Activated CD4-positive, alpha-beta T cell treated with anti-CD3 and anti-CD28 coated beads for 4 hours (primary cell): ENCODE measurements at places on chromosomes 11 and 22.

DNA sequence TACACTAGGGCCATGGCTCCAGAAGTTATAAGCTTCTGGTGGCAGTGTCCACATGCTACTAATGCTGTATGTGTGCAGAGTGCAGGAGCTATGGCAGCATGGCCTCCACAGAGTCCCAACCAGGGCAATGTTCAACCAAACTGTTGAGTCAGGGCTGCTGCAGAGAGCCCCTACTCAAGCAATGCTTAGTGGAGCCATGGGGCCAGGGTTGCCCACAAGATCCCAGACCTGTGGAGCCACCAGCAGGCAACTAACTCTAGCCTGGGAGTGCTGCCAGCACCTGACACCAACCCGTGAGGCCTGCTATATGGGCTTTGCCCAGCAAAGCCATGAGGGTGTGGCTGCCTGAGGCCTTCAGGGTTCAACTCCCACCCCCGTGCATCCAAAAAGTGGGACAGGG, 655.2 kb downstream of the TBC1D22A start:
- DNase-seq = no peak

DNA sequence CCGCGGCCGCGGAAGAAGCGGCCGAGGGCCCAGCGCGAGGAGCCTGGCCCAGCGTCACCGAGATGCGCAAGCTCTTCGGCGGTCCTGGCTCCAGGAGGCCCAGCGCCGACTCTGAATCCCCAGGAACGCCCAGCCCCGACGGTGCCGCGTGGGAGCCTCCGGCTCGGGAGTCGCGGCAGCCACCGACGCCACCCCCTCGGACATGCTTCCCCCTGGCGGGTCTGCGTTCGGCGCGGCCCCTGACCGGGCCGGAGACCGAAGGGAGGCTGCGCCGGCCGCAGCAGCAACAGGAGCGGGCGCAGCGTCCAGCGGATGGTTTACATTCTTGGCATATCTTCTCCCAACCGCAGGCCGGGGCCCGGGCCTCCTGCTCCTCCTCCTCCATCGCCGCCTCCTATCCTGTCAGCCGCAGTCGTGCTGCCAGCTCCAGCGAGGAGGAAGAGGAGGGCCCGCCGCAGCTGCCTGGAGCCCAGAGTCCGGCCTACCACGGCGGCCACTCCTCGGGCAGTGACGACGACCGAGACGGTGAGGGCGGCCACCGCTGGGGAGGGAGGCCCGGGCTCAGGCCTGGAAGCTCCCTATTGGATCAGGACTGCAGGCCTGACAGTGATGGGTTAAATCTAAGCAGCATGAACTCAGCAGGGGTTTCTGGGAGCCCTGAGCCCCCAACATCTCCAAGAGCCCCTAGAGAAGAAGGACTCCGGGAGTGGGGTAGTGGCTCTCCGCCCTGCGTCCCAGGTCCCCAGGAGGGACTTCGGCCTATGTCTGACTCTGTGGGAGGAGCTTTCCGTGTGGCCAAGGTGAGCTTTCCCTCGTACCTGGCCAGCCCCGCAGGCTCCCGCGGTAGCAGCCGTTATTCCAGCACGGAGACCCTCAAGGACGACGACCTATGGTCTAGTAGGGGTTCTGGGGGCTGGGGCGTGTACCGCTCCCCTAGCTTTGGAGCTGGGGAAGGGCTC, 1.2 kb downstream of the ARHGEF17 start:
- DNase-seq = no peak

- DNase-seq = no peak
These were observed 394.4 kb downstream of the OPCML start for GRCh38 chr11:133137939-133138338.

GRCh38 chr11:43941257-43941994, 1.0 kb upstream of the C11orf96 start:
- no peak for DNase-seq

GRCh38 chr11:2690596-2691354, 9.0 kb downstream of the KCNQ1OT1 start:
- DNase-seq = no peak
